ENCODE measurements at places on chromosomes 5 and 9.

GRCh38 chr5:82719368-82719767, 357.8 kb downstream of the TMEM167A start:
- DNase-seq = no peak

DNA sequence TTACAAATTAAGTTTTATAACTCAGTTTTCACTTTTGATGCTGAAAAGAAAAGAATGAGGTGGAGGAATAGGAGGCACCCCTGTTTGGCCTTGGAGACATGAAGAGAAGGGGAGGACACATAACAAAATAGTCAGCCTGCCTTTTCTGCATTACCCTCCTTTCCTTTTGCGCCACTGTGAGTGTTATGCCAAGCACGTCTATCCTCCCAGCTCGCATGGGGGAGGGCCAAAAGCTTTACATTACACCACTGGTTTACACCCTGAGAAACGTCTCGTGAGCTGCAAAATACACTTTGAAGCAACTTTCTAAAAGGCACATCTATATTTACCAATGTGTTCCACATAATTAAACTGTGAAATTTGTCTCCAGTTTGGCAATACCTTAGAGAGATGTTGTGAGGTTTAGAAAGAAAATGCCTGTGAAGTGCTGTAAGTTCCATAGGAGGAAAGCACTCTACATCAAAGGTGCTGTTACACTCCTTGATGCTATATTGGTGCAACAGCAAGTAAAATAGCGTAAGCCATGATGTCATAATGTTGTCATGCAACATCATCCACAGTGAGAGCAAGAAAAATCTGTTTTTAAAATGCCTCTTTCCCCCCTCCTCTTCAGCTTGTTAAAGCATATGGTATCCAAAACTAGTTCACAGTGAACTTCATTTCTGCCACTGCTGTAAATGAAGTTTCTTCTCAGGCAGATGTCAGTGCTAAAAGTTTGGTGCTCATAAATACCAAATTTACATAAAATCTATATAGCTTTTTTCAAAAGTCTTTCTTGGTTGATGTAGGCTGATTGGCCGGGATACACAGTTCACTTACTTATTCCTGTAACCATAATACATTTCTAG, 50.3 kb downstream of the CETN3 start:
- DNase-seq = no peak

GRCh38 chr9:6354072-6354686, 26.0 kb downstream of the TPD52L3 start:
- DNase-seq = peak; percentile 3

- DNase-seq = no peak
Observed at GRCh38 chr9:106438928-106439327, 424.0 kb upstream of the ZNF462 start.

- DNase-seq = no peak
Observed at GRCh38 chr9:130844044-130844451, 9.0 kb downstream of the ABL1 start.

DNA sequence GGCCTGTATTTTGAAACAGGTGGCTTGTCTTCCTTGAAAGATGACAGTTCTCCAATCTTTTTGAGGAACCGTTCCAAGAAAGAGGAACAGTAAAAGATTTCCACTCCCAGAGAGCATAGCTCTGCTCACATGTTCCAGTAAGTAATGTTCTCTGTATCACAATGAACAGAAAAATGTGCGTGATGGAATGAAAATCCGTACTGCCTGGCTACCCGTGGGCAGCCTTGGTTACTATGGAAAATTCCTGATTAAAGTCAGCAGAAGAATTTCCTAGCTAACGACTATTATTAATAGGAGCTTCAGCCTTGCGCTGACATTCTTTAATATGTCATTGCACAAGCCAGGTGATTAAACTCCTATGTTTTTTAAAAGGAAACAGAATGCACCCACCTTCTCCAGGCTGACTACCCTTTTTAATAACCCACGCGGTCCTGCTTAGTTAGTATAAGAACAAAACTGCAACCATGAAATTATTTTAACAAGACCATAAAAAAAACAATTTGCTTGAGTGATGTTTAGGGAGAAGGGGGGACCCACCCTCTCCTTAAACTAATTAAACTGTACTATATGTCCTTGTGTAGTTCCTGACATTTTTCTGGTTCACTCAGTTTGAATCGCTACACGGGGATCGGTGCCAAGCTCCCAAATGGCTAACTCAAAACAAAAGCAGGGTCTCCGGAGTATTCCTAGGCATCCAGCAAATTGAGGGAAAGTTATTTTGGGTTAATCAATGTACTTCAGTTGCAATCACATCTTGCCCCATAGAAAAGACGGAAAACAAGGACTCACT, 54.8 kb upstream of the CPEB4 start:
- no peak for DNase-seq

GRCh38 chr5:139248826-139249453, 44.6 kb upstream of the MATR3 start:
- DNase-seq = no peak

GRCh38 chr9:127676638-127677037, 30.1 kb upstream of the CFAP157 start:
- DNase-seq = no peak

- no peak for DNase-seq
Observed at GRCh38 chr9:343773-344172, 129.1 kb downstream of the DOCK8 start.

GRCh38 chr5:163963881-163964280, 458.5 kb downstream of the MAT2B start:
- DNase-seq = no peak

GRCh38 chr5:61472172-61472958, 140.3 kb downstream of the ZSWIM6 start:
- no peak for DNase-seq

DNA sequence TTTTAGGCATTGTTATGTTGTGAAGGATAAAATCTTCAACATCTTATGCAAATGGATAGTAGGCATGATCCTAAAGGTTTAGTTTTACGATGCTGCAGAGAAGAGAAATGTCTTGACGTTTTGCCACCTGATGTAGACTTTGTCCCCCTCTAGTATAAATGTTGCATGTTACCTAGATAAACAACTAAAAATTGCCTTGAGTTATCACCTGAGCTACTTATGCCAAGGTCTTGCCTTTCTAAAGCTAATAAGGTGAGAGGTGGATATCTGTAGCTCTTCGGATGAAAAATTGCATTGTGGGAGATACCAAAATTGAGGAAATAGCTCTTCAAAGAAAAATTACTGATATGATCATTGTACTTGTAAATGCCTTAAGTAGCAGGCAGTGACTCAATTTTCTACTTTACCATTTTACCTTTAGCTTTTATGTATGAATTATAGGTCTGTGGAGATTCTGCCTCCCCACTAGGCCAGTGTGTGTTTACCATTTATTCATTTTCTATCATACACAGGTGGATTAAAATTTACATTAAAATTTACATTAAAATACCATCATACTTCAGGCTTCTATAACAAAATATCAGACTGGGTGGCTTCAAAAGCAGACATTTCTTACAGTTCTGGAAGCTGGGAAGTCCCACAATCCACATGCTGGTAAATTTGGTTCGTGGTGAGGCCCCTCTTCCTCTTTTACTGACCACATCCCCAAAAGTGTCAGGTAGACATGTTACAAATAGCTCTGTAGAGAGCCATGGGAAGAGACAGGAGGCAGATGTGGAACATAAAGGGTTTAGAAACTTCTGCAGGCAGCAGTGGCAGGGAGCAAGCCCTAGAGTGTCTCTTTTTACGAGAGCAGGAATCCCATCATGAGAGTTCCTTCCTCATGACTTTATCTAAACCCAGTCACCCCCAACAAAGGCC, 100.7 kb upstream of the ERBIN start:
- no peak for DNase-seq

DNA sequence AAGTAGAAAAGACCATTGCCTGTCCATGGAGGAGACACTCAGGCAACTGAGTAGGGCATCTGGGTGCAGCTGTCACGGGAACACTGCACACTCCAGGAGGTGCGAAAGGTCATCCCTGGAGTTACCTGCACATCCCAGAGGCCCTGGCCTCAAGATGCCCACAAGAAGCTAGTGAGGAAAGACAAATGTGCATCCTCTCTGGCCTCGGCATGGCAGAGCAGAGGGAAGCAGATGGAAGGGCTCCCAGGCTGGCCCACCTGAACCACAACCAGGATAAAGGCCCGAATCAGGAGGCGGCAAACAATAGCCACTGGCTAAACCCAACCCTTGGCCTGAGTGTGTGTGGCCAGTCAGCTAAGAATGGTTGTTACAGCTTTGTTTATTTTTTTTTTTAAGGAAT, 231.7 kb downstream of the SYK start:
- no peak for DNase-seq

GRCh38 chr5:159877894-159878448, 38.3 kb upstream of the ADRA1B start:
- DNase-seq = no peak

- no peak for DNase-seq
Observed at GRCh38 chr5:39191216-39191615, 28.1 kb downstream of the FYB1 start.

GRCh38 chr5:17221843-17222636, 4.6 kb downstream of the BASP1 start:
- DNase-seq = no peak

GRCh38 chr9:129399634-129399990, 221.3 kb downstream of the C9orf50 start:
- DNase-seq = no peak

- no peak for DNase-seq
Observed at GRCh38 chr9:106058460-106058859, 364.1 kb downstream of the TMEM38B start.

GRCh38 chr9:124947727-124948391, 7.0 kb upstream of the GOLGA1 start:
- no peak for DNase-seq

DNA sequence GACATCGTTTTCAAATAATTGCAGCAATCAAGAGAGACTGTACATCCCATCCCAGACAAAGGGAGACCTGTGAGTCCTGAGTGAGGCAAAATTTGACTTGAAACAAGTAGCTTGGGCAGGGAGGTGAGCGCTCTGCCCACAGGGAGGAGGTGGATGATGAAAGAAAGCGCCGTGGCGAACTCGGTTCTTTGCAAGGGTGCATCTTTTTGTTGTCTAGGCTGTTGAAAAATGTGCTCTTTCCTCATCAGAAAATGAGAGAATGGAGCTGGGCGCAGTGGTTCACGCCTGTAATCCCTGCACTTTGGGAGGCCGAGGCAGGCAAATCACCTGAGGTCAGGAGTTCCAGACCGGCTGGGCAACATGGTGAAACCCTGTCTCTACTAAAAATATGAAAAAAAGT, 150.5 kb downstream of the GAPVD1 start:
- DNase-seq = no peak

DNA sequence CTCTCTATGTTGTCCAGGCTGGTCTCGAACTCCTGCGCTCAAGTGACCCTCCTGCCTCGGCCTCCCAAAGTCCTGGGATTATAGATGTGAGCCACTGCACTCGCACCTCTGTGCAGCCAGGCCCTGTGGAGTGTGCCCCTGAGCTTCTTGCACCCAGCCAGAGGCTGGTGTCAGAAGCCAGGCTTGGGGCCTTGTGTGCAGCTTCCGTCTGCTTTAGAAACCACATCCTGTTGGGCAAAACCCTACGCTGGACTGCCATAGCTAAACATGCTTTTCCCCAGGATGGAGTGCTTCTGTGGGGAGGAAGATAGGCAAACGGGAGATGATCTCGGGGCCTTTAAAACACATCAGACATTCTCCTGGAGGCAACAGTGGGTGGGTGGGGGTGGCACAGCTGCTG, 40.1 kb downstream of the PRRT1B start:
- DNase-seq = no peak

DNA sequence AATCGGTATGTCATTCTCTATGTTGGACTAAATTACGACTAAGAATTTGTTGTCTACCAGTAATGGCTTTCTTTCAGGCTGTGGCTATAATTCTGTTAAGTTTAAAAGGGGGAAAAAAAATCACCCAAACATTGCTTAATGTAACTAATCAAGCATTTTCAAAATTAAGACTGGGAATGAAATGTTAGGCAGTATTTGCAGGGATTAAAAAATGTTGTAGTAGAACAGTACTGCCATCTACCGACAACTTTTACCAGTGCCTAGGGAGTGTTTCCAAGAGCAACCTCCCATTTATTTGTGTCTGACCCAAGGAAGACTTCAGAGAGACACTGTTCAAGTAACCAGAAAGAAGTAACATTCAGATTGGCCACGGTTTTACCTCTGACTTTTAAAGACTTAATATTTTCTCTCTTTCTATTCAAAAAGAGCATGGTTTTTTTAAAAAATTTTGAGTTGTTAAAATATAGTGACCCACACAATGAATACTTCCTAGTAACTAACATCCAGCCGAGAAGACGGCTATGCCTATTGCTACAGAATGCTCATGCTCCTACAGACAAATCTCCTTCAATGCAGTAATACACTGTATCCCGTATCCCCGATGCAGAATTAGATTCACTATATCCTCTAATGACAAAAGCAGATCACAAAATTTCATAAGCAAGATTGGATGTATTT, 92.4 kb downstream of the ARL15 start:
- DNase-seq = no peak

GRCh38 chr9:16870596-16871335, at the start of gene BNC2:
Gene BNC2, minus strand, starts transcription at chr9:16870670. Its CDS starts 22 bp downstream, at chr9:16870648.
- no peak for DNase-seq

- no peak for DNase-seq
Observed at GRCh38 chr9:87197349-87198130, 250.2 kb upstream of the GAS1 start.

GRCh38 chr5:141430332-141431113, at the start of gene PCDHGA12:
Gene PCDHGA12, plus strand, starts transcription at chr5:141430507. Its CDS starts 253 bp downstream, at chr5:141430760.
- DNase-seq = no peak

- peak; percentile 42 for DNase-seq
Observed at GRCh38 chr5:177607452-177608192, 7.7 kb downstream of the B4GALT7 start.

DNA sequence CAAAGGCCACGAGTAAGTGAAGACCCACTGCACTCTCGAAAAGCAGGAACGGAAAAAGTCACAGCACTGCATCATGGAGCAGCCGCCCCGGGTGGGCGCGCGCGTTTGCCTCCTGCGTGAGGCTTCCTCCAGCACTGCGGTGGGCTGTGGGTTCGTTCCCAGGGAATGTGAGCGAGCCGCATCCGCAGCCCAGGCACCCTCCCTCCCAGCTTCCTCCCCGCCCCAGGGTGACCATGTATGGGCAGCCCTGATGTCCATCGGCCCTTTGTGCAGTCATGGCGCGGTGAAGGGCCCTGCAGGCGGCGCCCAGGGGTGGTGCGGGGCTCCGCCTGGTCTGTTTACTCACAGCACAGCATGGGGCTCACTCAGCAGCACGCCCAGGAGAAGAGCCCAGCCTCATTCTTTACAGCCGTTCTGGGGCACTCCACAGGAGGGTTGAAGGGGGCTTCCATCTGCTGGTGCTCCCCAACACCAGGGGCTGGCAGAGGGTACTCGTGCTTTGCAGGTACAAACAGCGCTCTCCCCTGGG, 32.7 kb downstream of the KCNT1 start:
- no peak for DNase-seq

DNA sequence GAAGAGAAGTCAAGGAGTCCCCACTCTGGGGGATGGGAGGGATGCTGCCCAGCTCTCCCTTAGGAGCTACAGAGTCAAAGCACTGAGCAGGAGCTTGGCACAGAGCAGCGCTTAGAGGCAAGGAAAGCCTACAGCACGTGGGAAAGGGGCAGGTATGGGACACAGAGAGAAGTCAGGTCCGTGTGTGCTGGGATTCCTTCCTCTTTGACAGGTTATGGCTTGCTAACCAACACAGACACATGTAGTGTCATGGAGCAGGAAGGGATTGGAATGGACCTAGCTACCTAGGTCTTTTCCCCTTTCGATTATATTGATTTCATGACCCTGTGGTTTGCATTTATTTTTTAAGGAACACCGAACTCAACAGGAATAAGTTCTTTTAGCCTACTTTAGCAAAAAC, 208.5 kb upstream of the TUT7 start:
- DNase-seq = no peak

- no peak for DNase-seq
Observed at GRCh38 chr9:98201102-98201501, 8.7 kb upstream of the CORO2A start.

Measured in activated T-helper 1 cell treated with anti-CD3 and anti-CD28 coated beads, Interleukin-2, amount 50 U/mL, for 16 hours (primary cell).